ENCODE measurements at places on chromosomes 1 and 21.

- no peak for DNase-seq
Measured at GRCh38 chr1:111448482-111448917, 556 bp downstream of the WDR77 start.

DNA sequence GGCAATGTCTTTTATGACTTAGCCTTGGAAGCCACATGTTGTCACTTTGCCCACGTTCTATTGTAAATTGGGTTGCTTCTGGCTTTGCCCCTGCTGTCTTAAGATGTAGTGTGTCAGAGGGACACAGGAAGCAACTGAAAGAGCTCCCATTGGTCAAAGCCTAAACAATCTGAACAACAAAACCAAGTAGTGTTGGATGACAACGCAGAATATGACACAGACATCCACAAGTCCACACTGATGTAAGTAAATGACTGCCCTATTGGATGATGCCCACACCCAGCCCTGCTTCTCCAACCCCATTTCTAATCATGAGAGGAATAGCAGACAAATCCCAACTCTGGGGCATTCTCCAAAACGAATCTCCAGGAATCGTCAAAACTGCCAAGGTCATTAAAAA is 50.7 kb downstream of the ELF3 start:
- DNase-seq: no peak

GRCh38 chr1:94773931-94774422 is 46.2 kb upstream of the SLC44A3 start:
- no peak for DNase-seq

DNA sequence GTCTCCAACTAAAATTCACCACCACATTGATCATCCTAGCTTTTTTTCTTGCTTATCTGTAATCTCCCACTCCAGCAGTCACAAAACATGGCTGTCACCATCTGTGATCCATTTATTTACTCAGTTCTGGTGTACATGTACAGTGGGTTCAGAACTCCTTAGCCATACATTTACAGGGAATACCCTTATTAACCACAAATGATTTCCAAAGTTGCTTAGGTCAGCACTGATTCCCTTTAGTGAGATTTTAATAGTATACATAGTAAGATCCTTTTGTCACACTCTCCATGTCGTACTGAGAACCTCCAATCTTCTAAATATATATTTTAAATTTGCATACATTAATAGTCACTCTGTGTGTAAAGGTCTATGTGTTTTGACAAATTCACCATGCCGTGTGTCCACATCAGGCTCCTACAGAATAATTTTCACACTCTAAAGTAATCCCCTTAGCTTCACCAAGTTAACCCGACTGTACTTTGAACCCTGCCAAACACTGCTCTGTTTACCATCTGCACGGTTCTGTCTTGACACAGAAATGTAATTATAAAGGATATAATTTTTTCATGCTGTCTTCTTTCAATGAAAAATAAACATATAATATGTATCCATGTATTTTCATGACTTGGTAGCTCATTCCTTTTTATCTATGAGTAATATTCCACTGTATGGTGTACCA is 473.6 kb upstream of the ZP4 start:
- no peak for DNase-seq

DNA sequence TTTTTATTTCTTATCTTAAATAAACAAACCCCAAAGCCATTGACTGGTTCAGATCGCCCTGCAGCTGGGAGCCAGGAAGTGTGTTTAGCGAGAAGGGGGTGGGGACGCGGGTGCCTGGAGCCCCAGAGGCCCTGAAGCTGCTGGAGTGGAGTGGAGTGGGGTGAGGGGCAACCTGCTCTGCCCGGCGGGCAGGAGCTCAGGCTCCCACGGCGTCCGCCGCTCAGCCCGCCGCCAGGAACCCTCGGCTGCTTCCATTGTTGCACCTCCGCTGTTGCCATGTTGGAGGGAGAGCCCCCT is 673 bp downstream of the PIK3C2B start:
- no peak for DNase-seq

DNA sequence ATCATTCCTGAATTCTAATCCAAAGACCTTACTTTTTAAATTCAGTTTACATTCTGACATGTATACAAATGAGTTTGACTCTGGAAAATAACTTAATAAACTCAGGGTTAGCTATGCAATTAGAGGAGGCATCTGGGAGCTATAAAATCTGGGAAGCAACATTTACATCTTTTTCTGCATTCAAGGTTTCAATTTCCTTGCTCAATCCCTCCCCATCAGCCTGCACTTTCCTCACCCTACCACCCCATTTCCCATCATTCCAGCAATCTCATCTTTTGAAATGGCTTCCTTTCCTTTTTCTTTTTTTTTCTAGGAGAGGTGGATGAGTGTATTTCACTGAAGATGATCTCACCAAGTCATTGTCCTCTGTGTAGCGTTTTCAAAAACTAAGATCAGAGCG is 65.3 kb upstream of the BEND5 start:
- peak; percentile 27 for DNase-seq

GRCh38 chr1:240138867-240139266 is 47.2 kb downstream of the FMN2 start:
- no peak for DNase-seq

Data from renal pelvis (tissue), 12 donors.